Left forelimb (tissue), 1 donor: ENCODE measurements at places on chromosomes 3 and 15.

GRCh38 chr15:83209333-83209732 is 1.7 kb upstream of the HDGFL3 start:
- DNase-seq, result no peak

DNA sequence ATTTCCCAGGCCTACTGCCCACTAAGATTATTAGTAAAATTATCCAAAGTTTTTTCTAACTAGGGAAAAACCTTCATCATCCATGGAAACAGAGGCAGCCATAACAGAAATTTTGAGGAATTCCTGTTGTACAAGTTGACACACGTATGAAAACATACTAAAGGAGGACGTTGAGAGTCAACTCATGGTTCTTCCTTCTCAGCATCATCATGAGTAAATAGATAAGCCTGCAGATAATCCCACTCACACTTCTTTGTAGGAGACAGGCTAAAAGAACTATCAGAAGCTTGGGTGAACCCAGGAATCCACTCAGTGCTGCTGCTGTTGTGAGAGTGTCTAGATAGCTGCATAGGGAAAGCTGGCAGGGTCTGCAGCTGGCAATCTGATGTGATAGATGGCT is 694.8 kb upstream of the NR2F2 start:
- no peak for DNase-seq

DNA sequence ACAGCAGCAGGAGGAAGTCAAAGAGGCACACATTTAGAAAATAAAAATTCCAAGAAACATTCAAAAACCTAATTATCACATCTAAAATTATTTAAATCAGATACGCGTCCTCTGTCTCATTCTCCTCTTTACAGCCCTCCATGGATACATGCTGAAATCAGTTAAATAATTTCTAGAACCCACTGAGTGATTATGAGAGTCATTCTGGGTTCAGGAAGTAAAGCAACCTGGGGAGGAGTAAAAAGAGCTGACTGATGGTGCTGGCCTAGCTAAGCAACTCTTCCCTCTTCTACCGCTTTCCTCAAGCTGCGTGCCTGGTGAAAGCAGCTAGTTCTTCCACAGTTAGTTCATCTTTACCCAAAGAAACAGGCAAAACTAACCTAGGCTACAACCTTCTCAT is 48.7 kb downstream of the RAF1 start:
- no peak for DNase-seq

DNA sequence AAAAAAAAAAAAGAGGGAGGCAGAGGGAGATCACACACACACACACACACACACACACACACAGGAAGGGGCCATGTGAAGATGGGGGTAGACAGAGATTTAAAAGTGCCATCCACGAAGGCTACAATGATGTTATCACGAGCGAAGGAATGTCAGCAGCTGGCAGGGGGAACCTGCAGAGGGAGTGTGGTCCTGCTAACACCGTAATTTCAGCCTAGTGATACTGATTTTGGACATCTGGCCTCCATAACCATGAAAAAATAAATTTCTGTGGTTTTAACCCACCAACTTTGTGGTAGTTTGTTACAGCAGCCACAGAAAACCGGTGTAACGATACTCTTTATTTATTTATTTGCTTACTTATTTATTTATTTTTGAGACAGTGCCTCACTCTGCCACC is 76.0 kb downstream of the TMCO5A start:
- DNase-seq, result no peak

DNA sequence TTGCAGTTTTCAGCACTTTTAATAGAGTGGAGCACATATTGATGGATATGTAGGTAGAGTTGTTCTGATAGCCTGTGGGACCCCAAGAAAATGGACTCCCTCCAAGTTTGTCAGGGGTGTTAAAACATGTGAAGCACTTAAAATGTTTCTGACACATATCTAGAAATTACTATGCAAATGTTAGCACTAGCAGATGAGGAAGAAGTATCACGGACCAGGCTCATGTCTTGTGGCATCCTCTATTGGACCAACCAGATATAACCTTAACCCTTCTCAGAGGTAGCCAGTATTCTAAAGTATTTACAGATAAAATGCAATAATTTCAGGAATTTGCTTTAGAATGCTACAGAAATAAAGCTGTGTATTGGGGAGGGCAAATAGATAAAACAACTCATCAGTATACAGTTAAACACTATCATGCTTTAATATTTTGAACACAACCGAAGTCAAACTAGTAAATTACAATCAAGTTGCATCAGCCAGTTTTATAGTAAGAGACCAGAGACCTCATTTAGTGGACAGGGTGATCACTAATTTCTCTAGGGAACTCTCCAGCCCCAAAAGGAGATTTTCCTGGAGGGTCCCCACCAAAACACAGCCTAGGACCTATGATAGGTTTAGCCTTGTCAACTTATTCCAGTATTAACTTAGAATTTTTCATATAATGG is 57.2 kb upstream of the FBN1 start:
- DNase-seq, result no peak

DNA sequence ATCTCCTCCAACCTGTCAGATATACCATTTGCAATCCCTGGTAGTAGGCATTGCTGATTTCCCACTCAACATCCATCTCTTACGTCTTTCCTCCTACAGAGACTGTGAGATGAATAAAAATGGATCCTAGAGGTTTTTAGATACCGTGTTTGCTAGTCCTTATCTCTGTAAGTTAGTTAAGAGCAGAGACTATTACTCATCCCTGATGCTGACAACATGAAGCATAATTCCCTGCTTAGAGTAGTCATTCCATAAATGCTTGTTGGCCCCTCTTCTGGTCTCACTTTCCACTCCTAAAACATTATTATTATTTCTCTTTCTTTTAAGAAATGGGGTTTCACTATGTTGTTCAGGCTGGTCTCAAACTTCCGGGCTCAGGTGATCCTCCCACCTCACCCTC is 136.2 kb downstream of the RTP4 start:
- DNase-seq, result no peak

- no peak for DNase-seq
Measured at GRCh38 chr15:62770752-62771151, 271.8 kb upstream of the TPM1 start.

- DNase-seq, result no peak
Measured at GRCh38 chr3:171257251-171258203, 202.7 kb downstream of the TNIK start.

DNA sequence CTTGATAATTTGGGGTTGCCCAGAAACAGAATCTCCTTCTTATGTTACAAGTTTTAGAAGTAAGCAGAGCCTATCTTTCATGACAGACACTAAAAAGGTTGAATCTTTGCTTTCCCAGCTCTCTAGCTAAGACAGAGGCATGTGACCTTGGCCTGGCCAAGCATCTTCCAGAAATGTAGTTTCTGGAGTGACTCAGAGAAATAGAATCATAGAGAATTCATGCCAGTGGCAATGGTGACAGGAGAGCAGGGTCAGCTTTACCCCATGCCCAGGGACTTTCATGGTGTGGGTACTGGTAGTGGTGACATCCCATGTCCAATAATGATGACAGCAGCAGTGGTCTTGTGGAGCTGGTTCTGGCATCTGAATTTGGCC is 4.0 kb upstream of the PARP6 start:
- no peak for DNase-seq

DNA sequence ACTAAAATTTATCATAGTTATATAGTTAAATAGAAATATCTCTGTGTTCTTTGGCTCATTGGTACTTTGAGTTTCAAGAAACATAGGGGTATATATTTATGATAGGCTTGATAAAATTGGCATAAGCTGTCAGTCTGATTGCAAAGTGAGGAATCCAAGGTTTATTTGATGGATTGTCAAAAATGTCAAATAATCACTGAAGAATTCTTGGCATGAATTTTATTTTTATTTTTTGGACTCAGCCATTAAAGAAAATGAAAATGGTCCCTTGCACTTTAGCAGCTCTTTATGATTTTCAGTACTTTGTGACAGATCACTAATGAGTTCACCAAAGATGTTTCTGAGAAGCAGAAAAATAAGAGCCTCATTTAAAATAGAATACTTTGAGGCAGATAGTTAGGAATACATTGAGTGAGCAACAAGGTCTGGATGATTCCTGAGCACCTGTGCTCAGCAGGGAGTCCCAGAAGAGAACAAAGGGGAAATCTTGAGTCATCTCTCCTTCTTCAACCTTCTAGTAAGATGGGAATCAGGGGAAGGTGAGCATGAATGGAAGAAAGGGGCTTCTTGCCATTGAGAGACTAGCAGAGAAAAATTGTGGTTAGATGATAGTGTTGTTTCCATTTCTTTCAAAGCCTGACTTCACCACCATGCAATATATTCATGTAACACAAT is 85.3 kb upstream of the VEPH1 start:
- no peak for DNase-seq

DNA sequence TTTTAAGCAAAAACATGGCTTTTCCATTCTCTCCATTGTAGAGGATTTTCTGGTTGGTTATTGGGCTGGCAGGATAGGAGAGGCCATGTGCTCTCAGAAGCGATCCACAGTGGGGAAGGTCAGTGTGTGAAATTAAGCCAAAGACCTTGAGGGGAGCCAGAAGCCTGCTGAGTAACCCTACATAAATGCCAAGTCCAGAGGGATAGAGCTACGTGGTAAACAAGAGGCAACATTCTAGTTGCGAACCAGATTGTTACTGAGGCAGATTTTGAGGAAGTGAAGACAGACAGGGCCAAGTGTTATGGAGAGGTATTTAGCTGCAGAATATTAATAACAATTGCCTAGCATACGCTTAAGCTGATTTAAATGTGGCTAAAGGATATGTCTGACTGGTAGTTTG is 592.8 kb upstream of the GBE1 start:
- no peak for DNase-seq

GRCh38 chr3:73136941-73137340 is 75.5 kb downstream of the EBLN2 start:
- DNase-seq, result no peak

GRCh38 chr3:147333098-147333497 is 73.2 kb downstream of the ZIC4 start:
- no peak for DNase-seq

DNA sequence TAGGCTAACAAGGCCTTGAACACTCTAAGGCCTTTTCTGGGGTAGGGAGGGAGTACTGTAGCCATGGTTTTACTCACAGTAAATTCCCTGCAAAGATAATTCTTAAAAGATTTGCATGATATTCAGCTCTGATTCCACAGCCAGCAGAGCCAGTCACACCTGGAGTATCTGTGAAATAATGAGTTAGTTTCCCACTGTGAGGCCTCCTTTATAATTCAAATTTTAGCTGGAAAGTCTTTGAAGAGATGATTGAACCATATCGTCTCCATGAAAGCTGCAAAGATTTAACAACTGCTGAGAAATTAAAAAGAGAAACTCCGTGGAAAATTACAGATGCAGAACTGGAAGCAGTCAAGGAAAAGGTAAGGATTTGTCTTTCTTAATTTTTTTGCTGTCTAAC is 32.3 kb upstream of the DUT start:
- no peak for DNase-seq

GRCh38 chr3:129415830-129416229 is 12.6 kb downstream of the EFCAB12 start:
- peak; percentile 26 for DNase-seq

- no peak for DNase-seq
Measured at GRCh38 chr3:189132231-189132671, 39.5 kb upstream of the TPRG1 start.

- no peak for DNase-seq
Measured at GRCh38 chr3:195558602-195559001, 15.5 kb upstream of the PPP1R2 start.
